ENCODE measurements at places on chromosomes 1 and 21. TPM values are rescaled to one million over a fixed set of nuclear protein-coding genes. Genes with fewer than 3 reads are reported as not detected.

STXBP3 gene
- total RNA-seq: 88.8 TPM

KLHL12 gene
- 38.3 TPM for total RNA-seq

HRNR gene
- total RNA-seq: not detected

PTCH2 gene
- total RNA-seq: 0.05 TPM

SERPINC1 gene
- total RNA-seq: not detected

NBPF14 gene
- total RNA-seq: 42.2 TPM

RGS4 gene
- 822 TPM for total RNA-seq

BLACAT1 gene
- not detected for total RNA-seq

LENEP gene
- not detected for total RNA-seq

REN gene
- not detected for total RNA-seq

PYGO2 gene
- total RNA-seq: 9.4 TPM

CELSR2 gene
- total RNA-seq: 3.0 TPM

Measured in smooth muscle cell of the umbilical artery (primary cell).